ENCODE measurements at places on chromosomes 16 and 17.

GRCh38 chr16:62135446-62135845 lies 99.2 kb upstream of the CDH8 start:
- no peak for DNase-seq

DNA sequence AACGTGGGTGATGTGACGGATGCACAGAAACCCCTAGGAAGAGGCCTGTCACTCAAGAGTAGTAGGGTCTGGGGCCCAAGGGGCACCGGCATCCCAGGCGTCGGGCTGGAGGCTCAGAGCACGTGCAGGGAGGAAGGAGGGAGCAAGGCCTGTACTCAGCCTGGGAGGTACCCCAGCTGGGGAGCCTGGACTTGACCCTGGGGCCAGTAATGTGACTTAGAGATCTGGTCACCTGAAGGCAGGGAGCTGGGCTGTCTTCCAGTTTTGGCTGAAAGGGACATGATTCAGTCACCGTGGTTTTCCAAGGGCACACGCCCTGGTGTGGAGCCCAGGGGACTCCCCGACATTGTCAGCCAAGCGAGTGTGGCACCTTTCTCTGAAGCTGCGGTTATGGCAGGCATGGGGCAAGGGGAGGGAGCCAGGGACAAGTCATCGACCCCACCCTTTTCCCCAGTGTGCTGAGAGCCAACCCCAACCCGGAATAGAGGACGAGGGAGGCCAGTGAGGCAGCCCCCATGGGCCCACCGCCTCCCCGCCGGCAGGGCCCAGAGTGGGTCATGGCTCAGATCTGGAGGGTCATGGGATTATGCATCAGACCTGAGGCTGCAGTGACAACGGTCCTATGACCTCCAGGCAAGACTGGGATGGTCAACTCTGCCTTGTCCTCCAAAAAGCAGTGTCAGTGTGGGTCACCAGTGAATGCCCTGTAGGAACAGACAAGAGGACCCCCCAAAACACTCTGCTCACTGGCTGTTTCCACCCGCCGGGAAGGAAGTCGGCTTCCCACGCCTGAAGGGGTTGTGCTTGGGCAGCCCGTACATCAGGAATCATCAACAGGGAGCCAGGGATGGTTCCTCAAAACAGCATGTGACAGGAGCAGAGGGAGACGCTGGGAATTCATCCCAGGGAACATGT lies 41.9 kb downstream of the MEAK7 start:
- no peak for DNase-seq

GRCh38 chr17:43079641-43080302 lies 45.4 kb downstream of the BRCA1 start:
- no peak for DNase-seq

- no peak for DNase-seq
Observed at GRCh38 chr16:27234603-27235002, 31.3 kb downstream of the KDM8 start.

GRCh38 chr16:68991075-68991474 lies 114.4 kb upstream of the HAS3 start:
- DNase-seq, result no peak

GRCh38 chr16:31145398-31145990 lies 4.4 kb downstream of the PRSS36 start:
- DNase-seq, result no peak

GRCh38 chr16:25051406-25052150 lies 36.4 kb upstream of the ARHGAP17 start:
- DNase-seq, result no peak

DNA sequence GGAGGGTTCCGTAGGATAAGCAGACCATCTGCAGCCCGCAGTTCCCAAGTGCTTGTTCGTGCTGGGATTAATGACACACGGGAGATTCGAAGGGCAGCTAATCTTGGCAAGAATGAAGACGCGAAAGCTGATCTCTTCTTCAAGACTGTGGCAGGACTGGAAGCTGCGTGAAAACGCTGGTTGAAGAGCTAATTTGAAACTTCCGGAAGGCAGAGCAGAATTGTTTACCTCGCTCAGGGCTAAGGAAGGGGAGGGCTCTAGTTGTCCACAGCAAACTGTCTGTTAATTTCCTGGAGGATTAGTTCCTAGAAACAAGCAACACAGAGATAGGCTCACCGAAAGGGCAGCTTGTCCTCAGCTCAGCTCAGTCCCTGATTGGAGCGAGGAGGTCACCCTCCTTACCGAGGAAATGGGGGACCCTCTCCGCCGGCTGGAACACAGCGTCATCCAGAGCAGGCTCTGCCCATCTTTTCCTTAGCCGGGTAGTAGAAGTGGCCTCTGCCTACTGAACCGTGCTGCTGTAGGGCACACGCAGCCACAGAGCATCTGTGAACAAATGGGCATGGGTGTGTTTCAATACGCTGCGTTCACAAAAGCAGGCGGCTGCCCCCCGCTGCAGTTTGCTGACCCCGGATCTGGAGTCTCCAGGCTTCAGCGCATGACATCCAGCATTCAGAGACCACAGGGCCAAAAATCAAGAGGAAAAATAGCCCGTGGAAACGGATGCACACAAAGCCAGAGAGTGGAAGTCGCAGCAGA lies 16.7 kb upstream of the BAIAP2 start:
- DNase-seq, result no peak

DNA sequence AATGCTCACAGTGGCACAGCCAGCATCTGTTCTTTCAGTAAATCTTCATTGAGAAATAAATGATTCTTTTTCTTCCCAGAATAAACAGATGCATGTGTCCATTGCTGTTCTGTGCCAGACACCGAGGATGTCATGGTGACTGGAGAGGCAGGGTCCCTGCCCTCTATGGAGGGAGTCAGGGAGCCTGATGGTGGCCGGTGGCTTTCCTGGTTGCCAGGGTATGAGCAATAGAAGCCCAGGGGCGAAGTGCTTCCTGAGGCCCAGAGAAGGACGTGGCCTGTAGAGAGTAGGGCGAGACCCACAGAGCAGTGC lies 29.9 kb upstream of the NUDT16L1 start:
- no peak for DNase-seq

DNA sequence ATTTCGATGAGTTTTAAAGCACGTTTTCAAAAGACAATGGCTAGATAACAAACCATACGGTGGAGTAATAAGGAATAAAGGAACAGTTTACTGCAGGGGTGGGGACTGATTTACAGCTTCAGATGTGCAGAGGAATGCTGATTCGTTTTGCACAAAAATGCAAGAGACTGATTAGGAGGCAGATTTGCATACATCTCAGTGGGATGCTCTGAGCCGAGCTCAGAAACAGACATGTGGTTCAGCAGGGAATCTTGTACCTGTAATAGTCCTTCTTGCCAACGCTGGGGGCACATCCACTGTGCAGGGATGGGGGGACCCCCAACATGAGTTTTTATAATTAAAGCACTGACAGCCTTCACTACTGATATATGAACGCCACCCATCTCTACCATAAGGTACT lies 308.0 kb downstream of the GRIN2A start:
- DNase-seq, result no peak

DNA sequence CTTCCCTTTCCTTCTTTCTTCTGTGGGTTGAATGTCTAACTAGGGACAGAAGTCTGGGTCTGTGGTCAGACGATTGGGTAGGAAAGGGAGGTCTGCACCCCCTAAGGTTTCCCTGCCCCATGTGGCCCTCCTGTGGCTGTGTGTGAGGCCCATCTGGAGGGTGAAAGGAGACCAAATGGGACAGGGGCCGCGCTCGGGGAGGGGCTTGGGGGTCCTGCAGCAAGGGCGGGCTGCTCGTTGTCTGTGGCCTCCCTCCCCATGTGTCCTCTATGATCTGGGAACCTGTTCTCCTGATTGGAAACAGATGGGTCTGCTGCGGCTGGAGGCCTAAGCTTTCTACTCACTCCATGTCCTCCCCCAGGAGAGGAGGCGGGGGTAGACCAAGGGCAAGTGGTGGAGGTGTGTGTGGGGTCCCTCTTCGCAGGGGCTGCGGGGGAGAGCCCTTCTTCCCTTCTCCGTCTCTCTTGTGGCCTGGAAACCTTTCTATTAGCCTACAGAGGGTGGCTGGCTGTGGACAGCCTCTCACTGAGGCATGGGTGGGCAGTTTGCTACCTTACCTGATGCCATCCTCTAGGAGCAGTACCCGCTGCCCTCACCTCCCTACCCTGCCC lies 18.6 kb downstream of the IGFBP4 start:
- no peak for DNase-seq

DNA sequence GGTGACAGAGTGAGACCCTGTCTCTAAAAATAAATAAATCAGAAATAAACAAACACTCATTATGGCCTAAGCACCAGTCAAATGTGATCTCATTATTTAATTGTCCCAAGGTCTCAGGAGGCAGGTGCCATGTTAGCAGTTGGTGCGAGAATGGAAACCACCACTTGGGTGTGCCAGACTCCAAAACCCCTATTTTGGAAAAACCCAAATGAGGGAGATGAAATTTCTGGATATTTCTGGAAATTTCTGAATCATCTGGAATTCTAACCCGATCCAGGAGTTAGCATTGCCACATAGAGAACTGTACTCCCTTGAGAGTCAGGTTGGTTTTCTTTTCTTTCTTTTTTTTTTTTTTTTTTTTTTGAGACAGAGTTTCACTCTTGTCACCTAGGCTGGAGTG lies 264.0 kb downstream of the XYLT1 start:
- no peak for DNase-seq

GRCh38 chr16:84044118-84044488 lies 1.5 kb upstream of the SLC38A8 start:
- no peak for DNase-seq

- no peak for DNase-seq
Observed at GRCh38 chr16:46920402-46921068, 36.4 kb downstream of the GPT2 start.

- DNase-seq, result no peak
Observed at GRCh38 chr16:22428654-22429053, 54.2 kb upstream of the CDR2 start.

- no peak for DNase-seq
Observed at GRCh38 chr16:53614346-53614745, 89.3 kb downstream of the RPGRIP1L start.

- DNase-seq, result no peak
Observed at GRCh38 chr16:74280448-74280847, 16.2 kb upstream of the PSMD7 start.

GRCh38 chr16:49057936-49058335 lies 223.7 kb downstream of the CBLN1 start:
- DNase-seq, result no peak

- DNase-seq, result no peak
Observed at GRCh38 chr17:59221159-59221847, 992 bp downstream of the GDPD1 start.

DNA sequence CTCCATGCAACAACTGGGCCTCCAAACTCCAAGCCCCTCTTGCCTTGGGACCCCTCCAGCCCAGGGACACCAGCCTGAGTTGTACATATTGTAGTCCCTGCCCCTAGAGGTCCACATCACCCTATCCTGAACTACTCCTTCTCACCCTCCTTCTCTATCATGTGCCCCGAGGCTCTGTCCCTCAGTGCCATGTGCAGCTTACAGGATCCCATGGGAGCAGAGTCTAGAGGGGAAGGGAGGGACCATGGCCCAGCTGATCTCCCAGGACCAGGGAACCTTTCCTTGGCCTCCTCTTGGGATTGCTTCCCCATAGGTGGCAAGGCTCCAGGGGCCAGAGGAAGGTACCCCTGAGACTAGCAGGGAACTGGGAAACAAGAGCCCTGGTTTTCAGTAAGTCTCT lies 35.3 kb downstream of the TMEM132E start:
- no peak for DNase-seq

DNA sequence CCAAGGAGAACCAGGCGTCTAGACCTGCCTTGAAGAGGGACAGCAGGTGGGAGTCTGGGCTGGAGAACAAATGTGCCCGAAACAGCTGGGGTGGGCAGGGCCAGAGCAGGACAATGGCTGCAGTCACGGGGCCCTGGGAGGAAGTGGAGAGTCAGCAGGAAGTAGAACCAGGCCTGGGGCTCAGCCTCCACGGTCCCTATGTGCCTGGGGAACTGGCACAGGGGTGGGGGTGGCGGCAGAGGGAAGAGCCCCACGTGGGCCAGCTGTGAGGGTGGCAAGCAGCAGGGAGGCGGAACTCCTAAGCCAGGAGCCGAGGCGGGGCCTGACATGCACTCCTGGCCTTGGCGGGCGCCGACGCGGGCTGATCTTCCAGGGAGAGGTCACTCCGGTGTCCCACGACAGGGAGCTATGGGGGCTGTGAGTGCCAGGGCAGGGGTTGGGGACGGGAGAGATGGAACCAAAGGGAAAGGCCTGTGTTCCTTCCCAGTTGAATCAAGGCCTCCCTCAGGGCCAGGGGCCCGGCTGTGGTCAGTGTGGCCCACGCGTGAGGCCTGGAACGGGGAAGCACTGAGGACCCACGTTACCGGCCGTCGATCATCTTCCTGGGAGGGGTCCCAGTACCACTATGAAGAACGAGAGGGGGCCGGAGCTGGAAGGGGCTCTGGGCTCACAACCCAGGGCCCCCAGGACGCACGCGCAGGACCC lies 42.7 kb downstream of the TIMM22 start:
- no peak for DNase-seq

- no peak for DNase-seq
Observed at GRCh38 chr17:10435096-10435495, 13.3 kb upstream of the MYH8 start.

DNA sequence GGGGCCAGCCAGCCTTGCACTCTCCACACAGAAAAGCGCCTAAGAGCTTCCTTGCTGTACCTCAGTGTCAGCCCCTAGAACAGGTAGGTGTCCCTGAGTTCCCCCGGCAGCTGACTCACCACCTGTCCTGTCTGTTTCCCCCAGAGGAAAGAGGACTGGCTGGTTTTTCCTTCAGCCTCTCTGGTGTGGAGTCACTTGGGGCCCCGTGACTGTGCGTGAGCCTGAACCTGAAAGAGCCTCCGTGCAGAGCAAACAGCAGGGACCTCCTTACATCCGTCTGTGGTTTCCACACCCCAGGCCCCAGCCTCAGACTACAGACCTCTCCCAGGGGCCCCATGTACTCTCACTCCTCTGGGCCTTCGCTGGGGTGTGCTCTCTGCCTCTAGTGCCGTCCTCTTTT lies 87.8 kb downstream of the GNAO1 start:
- DNase-seq, result no peak

DNA sequence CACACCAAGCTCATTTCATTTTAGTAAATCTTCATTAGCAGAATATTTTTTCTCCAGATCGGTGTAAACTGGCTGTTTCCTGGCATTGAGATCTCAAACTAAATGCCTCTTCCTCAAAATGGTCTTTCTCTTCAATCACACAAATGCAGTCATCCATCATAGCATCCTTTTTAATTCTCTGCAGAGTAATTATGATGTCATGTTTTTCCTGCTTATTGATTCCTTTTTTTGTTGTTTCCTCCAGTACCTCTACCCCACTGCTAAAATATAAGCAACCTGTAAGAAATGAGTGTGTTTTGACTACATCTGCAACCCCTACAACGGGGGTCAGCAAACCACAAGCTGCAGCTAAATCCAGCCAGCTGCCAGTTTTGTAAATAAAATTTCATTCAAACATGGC lies 65.6 kb upstream of the TOM1L1 start:
- no peak for DNase-seq

DNA sequence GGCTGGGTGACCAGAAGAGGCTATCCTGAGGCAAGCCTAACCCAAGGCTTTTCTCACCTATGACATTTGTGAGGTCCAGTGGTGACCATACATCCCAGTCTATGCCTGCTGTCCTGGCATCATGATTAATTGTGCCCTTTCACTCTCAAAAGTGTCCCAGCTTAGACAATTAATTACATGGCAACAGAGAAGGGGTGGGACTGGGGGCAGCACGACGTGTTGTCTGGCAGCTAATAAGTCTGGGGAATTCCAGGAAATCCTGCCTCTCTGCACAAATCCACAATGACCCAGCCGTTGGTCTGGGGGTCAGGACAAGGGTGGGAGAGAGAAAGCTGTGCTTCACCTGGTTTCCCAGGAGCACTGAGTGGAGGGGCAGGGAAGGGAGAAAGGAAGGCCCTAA lies 14.0 kb upstream of the MTMR4 start:
- DNase-seq, result no peak

All from memory B cell (primary cell).